ENCODE measurements at places on chromosomes 12 and 14. TPM values are rescaled to one million over a fixed set of nuclear protein-coding genes. Genes with fewer than 3 reads are reported as not detected.
A peak's percentile ranks its signal among the peaks of the same experiment; 100 is the strongest.

DNA sequence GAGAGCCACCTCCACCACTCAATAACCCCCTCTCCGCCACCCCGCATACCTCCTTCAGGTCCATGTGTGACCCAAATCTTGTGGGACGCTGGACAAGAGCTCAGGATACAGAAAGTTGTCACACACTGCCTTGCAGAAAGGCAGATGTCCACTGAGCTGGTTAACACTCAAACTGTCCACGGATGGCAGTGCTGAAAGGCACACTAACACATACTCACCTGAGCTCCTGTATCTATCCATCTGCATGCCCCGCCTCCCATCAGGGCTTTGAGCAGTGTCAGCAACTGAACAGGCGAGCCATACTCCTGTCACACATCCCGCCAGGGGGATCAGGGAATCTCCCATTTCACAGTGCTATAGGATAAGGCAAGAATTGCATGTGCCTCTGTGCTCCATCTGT lies 642.0 kb downstream of the GALC start:
- H3K27ac ChIP-seq = no peak overlapping the region
- H3K36me3 ChIP-seq = no peaks in the 10 kb centered on the region
- no peaks in the 10 kb centered on the region for H3K27me3 ChIP-seq
- DNase-seq = no peak
- no peak overlapping the region for H3K4me3 ChIP-seq

DNA sequence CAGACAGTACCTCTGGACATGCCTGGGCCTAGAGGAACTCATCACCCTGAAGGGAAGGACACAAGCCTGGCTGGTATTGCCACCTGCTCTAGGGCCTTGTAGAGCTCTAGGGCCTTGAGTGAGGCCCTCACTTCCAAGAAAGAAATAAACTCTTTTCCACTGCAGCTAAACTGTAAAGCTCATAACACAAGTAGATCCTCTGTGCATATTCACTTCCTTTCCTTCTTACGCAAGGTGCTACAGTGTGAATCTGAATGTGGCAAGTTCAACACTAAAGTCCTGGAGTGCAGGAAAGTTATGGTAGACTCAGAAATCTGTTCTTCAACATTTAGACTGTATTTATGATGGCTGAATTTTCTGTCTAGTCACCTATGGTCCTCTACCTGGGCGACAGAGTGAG lies 14.5 kb downstream of the RNASE3 start:
- no peak overlapping the region for H3K4me3 ChIP-seq
- peaks cover 2% of the 10 kb centered on the region for H3K27me3 ChIP-seq
- H3K27ac ChIP-seq = no peak overlapping the region
- DNase-seq = no peak
- no peaks in the 10 kb centered on the region for H3K4me1 ChIP-seq

GRCh38 chr14:62956413-62956812 lies 88.8 kb downstream of the KCNH5 start:
- H3K27me3 ChIP-seq = no peaks in the 10 kb centered on the region
- no peak overlapping the region for H3K27ac ChIP-seq
- H3K4me1 ChIP-seq = no peaks in the 10 kb centered on the region
- no peaks in the 10 kb centered on the region for H3K36me3 ChIP-seq

DNA sequence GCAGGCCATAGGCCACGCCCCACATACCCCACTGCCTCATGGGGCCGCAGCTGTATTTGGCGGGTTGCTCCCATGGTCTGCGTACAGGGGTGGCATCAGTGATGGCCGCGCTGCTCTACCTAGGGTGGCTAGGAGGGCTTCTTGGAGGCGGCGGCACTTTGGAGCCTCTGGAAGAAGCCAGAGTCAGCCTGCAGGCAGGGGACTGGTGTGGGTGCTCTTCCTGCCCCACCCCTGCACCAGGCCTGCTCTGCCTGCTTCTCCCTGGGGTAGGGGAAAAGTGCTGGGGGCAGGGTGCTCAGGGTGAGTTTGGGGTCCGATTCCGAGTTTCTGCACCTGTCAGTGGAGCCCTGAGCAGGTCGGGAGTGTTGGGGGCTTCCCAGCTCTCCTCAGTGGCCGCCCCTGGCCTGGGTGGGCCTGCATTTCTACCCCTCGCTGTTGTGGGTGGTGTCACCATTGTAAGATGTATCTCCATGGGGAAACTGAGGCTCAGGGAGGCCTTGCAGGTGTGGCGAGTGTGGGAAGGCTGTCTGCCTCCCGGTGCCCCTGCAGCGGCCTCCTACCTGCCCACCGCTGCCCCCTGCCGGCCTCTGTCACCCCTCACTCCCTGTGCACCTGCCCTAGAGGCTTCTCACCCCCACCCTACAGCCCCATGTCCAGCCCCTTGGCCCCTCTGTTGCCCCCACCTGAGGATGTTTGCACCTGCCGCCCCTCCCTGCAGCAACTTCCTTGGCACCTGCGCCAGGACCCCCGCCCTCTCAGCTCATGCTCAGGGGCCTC lies 5.5 kb downstream of the CEP170B start:
- H3K4me3 ChIP-seq = no peak overlapping the region
- peak; percentile 74 for DNase-seq
- no peaks in the 10 kb centered on the region for H3K36me3 ChIP-seq
- no peaks in the 10 kb centered on the region for H3K4me1 ChIP-seq
- H3K27ac ChIP-seq = no peak overlapping the region

GRCh38 chr12:45377815-45378214 lies 161.9 kb downstream of the ANO6 start:
- H3K27ac ChIP-seq = no peak overlapping the region
- H3K27me3 ChIP-seq = no peaks in the 10 kb centered on the region
- peaks cover 13% of the 10 kb centered on the region for H3K36me3 ChIP-seq
- H3K4me1 ChIP-seq = no peaks in the 10 kb centered on the region
- DNase-seq = no peak

- no peaks in the 10 kb centered on the region for H3K36me3 ChIP-seq
- H3K27me3 ChIP-seq = peaks cover 3% of the 10 kb centered on the region
- H3K27ac ChIP-seq = no peak overlapping the region
Observed at GRCh38 chr12:31406345-31406744, 80.4 kb upstream of the SINHCAF start.

DNA sequence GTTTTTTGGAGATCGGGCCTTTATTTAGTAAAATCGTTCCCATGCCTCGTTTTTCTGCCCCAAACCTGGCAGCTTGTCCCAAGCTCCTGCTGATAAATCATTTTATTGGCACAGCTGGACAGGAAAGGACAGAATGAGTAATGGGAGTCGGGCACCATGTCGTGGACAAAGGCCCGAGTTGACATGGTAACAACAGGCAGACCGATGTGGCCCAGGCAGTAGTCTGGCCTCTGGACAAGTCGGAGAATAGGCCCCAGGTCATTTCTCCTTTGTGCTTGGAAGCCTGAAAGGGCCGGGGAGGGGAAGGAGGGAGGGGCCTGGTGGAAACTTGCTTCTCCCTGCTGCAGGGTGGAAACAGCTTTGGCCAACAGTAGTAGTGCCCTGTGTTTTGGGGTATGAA lies 234.9 kb downstream of the SUDS3 start:
- H3K36me3 ChIP-seq = no peaks in the 10 kb centered on the region
- peaks cover 1% of the 10 kb centered on the region for H3K27me3 ChIP-seq
- no peak overlapping the region for H3K27ac ChIP-seq
- no peak for DNase-seq

DNA sequence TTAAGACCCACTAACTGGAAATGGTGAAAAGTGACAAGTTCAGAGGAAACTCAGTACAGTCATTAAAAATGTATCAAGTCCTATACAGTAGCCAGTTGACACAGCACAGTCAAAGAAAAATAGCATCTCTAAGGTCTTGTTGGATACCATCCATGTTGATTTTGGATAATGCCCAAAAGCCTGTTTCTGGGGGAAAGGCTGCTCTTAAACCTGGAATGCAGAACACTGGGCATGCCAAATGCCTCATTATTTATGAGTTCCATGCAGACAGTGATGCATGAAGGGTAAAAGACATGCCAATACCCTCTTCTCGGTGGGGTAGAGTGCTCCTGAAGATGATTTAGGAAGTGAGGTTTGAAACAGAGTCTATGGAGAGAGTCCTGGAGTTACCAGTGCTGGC lies 29.6 kb downstream of the KCNK13 start:
- no peaks in the 10 kb centered on the region for H3K36me3 ChIP-seq
- no peak for DNase-seq
- H3K27me3 ChIP-seq = peaks cover 19% of the 10 kb centered on the region
- no peak overlapping the region for H3K27ac ChIP-seq

GRCh38 chr14:21215879-21216251 lies 53.4 kb downstream of the HNRNPC start:
- H3K27ac ChIP-seq = peak overlapping the region; percentile 73
- peak overlapping the region; percentile 23 for H3K4me3 ChIP-seq
- H3K36me3 ChIP-seq = peaks cover 78% of the 10 kb centered on the region
- no peak for DNase-seq

DNA sequence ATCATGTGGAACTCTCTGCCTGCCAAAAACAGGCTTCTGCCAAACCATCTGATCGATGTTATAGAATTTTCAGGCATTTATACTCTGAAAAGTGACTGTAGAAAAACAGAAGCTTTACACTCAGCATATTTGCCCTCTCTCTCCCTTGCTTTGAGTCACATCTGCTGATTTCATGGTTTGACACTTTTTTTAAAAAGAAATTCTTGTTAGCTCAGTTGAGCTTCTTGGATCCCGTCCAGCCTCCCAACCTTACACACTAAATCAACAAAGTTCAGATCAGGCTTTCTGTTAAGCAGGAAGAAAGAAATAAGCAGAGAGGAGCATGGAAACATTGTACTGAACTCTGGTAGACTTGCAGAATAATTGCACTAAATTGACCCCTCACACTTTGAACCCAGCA lies 193.6 kb upstream of the SEL1L start:
- no peak for DNase-seq
- H3K27me3 ChIP-seq = peaks cover 2% of the 10 kb centered on the region
- no peaks in the 10 kb centered on the region for H3K4me1 ChIP-seq
- H3K27ac ChIP-seq = no peak overlapping the region

- peaks cover 7% of the 10 kb centered on the region for H3K36me3 ChIP-seq
- no peaks in the 10 kb centered on the region for H3K27me3 ChIP-seq
Observed at GRCh38 chr14:32100175-32100574, 23.1 kb downstream of the ARHGAP5 start.

DNA sequence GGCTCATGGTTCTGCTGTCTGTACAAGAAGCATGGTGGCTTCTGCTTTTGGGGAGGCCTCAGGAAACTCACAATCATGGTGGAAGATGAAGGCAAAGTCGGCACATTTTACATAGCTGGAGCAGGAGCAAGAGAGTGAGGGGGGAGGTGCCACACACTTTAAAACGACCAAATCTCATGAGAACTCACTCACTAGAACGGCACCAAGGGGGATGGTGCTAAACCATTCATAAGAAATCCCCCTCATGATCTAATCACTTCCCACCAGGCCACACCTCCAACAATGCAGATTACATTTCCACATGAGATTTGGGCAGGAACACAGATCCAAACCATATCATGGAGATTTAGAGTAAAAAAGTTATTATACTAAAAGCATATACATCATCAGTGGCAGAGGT lies 13.6 kb upstream of the LEMD3 start:
- peaks cover 17% of the 10 kb centered on the region for H3K4me1 ChIP-seq
- peak; percentile 19 for DNase-seq
- peaks cover 21% of the 10 kb centered on the region for H3K27me3 ChIP-seq
- peak overlapping the region; percentile 40 for H3K27ac ChIP-seq

- no peak overlapping the region for H3K4me3 ChIP-seq
- no peak overlapping the region for H3K27ac ChIP-seq
- no peaks in the 10 kb centered on the region for H3K36me3 ChIP-seq
- H3K4me1 ChIP-seq = no peaks in the 10 kb centered on the region
- DNase-seq = no peak
Observed at GRCh38 chr12:52513736-52514135, 6.5 kb downstream of the KRT5 start.

GRCh38 chr14:68936476-68936875 lies 42.6 kb downstream of the ACTN1 start:
- no peak for DNase-seq
- no peak overlapping the region for H3K4me3 ChIP-seq
- H3K27me3 ChIP-seq = no peaks in the 10 kb centered on the region
- H3K36me3 ChIP-seq = peaks cover 3% of the 10 kb centered on the region

DNA sequence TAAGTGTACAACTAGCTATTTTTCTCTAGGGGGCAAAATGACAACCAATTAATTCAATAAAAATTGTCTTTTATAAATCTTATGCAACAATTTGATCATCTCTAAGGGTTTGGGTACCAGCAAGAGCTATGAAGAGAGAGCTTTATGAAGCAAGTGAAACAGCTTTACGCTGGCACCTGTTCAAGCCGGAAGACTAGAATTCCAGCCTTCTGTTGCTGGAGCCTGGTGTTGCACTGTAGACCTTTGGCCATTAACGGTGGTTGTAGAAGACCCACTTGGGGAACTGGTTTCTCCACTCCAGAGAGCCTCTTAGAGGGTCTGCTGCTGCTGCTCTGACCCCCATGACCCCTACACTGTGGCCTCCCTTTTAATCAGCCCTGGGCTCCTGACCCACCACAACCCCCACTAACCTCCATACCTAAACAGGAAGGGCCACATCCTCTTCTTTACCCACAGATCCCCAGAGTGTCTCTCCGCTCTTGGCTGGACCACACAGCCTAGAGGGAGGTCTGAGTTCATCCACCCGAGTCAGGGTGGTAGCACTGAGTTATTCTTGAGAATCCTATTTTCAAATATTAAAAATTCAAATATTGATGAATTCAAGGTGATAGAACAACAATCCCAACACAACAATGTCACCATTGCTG lies 54.6 kb upstream of the STON2 start:
- no peak overlapping the region for H3K4me3 ChIP-seq
- peaks cover 2% of the 10 kb centered on the region for H3K4me1 ChIP-seq
- H3K36me3 ChIP-seq = no peaks in the 10 kb centered on the region

- H3K4me3 ChIP-seq = no peak overlapping the region
- H3K27me3 ChIP-seq = peaks cover 6% of the 10 kb centered on the region
- no peaks in the 10 kb centered on the region for H3K36me3 ChIP-seq
- H3K4me1 ChIP-seq = no peaks in the 10 kb centered on the region
- no peak overlapping the region for H3K27ac ChIP-seq
Observed at GRCh38 chr12:94844452-94844851, 159.0 kb downstream of the NDUFA12 start.

DNA sequence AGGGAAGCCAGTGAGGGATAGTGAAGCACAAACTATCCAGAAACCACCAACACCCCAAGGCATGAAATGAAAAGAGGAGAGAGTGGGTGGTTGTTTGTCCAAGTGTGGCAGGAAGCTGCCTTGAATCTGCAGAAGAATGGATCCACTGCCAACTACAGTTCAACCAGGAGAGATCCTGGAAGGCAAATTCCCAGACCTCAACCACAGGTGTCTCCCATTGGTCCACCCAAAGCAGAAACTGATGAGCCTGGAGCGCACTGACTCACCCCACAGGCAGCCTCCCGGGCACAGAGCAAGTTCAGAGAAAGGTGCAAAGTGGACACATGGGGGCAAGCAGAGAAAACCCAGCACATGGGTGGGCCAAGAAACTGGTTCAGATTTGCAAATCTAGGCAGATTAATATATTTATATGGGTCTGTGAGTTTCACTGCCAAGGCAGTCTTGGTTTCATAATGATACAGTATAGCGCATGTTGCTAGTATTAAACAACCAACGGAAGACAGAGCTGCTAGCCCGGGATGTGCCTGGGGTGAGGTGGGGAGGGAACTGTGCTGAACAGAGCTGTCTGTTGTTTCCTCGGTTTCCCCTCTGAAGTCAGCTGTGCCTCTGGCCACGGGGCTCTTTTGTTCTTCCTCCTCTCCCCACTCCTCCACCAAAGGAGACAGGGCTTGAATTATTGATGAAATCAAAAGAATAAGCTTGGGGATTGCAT lies 416.2 kb upstream of the CCDC196 start:
- no peak for DNase-seq
- no peak overlapping the region for H3K4me3 ChIP-seq
- H3K27ac ChIP-seq = no peak overlapping the region
- no peaks in the 10 kb centered on the region for H3K27me3 ChIP-seq
- H3K4me1 ChIP-seq = no peaks in the 10 kb centered on the region
- H3K36me3 ChIP-seq = no peaks in the 10 kb centered on the region

The OVCH1 gene
- total RNA-seq = not detected

The CAPZA3 gene
- not detected for total RNA-seq

The PRPF40B gene
- total RNA-seq = 6.9 TPM

The RTL1 gene
- not detected for total RNA-seq

The TPPP2 gene
- not detected for total RNA-seq

The REM2 gene
- total RNA-seq = 0.48 TPM

The TEAD4 gene
- total RNA-seq = 9.0 TPM

Data from activated CD4-positive, alpha-beta T cell treated with anti-CD3 and anti-CD28 coated beads for 36 hours (primary cell).